ENCODE measurements at places on chromosomes 12 and 14.

DNA sequence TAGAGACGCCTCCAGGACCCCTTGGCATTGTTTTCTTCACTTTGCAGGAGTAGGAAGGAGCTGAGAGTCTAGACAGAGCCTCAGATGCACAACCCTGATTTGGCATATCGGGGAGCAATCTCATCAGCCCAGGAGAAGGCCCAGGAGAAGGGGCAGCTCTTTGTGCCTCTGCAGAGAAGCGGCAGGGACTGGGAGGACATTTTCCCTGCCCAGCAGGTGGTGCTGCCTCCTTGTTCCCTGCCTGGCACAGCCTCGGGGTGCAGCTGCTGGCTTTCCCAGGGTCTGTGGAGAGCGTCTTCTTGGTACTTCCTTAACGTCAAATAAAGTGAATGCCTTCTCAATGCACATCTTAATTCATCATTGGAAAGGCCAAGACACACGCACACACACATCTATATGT lies 419.5 kb downstream of the TMEM121 start:
- peak; percentile 26 for DNase-seq

- DNase-seq = no peak
Observed at GRCh38 chr12:76531056-76531455, 28.5 kb downstream of the OSBPL8 start.

DNA sequence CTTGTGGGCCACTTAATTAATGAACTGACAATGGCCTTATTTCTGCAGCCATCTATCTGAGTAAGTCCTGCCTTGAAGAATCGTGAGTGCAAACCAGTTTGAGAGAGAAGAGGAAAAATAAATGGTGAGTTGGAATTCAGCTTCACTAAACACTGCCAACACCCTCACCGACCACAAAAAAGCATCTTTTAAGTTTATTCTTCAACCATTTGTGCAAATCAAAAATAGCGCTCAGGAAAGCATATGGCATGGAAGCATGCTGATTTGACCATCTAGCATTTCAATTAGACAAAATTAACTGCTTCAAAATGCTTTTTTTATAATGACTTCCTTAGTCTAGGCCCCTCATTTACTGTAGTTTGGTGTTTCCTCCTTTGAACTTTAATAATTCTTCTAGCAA lies 294.0 kb downstream of the PPFIA2 start:
- peak; percentile 18 for DNase-seq

- DNase-seq = peak; percentile 46
Observed at GRCh38 chr14:99260587-99261551, 11.1 kb downstream of the BCL11B start.

DNA sequence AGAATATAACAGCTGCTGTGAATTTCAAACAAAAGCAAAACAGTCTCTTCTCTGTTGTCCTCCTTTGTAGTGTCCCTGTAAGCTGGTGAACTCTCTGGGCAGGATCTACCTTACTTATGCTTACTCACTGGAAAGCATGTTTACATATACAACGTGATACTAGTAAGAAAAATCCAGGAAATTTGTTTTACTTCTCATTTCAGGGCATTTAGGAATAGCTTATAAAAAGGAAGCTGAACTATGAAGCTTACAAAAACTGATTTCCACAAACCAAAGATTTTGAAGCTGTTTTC lies 311.0 kb downstream of the NOVA1 start:
- DNase-seq = no peak

DNA sequence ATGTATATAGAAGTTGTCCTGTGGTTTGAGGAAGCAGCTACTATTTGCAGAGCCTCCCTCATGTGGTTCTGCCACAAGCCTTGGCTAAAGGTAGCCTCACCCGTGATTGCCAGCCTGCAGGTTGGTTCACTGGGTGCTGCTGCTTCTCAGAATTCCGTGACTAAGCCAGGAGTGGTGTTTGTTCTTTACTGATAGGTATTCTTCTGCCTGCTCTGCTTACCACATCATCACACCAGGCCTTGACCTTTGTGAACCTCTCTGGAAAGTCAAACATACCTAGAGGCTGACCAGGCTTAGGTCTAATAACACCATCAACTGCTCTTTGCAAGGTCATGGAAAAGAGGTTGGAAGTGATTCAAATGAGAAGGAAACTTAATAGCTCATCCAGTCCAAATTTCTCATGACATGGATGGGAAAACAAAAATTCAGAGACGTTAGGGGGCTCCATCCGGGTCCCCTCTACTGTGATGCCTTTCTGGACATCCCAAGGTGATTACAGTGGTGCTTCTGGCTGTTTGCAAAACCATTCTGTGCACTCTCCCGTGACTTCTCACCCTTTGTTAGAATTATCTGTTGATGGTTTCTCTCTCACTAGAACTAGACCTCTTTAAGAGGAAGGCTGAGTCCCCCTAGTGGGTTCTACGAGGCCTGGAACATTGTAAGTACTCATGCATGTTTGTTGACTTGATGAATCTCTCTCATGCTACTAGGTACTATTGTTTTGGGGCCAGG lies 8.5 kb upstream of the SOCS2 start:
- DNase-seq = no peak

DNA sequence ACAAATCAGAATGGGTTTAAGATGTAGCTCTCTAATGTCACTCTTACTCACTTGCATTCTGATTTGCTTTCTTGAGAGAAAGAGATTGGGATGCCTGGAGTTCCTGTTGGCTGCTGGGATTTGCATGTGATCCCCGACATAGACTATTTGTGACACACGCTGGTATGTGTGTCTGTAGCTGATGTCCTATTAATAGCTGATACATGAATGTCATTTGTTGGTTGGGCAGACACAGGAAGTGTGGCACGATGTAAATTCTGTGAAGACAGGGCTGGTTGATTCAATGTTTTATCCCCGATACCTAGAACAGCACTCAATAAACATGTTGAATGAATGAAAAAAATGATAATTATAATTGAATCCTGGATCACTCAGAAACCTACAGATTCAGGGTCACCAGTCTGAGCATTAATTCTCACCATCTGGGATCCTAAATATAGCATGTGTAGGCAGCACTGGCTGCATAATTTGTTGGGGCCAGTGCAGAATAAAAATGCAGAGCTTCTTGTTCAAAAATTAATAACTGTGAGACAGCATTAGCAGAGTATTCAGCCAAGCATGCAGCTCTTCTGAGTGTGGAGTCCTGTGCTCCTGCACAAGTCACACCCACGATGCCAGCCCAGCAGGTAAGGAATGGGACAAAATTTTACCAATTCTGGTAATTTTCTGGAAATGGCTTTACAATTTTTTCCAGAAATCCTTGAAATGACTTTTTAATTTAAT lies 35.5 kb upstream of the SOCS2 start:
- DNase-seq = no peak

DNA sequence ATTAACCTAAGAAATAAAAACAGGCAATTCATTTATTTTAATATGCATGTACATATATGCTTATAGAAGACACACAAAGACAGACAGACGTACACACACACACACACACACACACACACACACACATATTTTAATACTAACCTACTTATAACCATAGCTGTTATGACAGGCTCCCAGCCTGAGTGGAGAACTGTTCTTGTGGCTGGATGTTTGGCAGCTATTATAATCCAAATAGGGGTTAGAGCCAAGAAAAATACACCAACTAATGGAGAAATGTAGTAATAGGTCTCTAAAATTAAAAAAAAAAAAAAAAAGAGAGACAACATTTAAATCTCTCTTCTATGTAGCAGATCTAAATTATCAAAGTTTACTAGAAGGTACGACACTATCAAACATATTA lies 91.8 kb downstream of the SLC41A2 start:
- DNase-seq = no peak

DNA sequence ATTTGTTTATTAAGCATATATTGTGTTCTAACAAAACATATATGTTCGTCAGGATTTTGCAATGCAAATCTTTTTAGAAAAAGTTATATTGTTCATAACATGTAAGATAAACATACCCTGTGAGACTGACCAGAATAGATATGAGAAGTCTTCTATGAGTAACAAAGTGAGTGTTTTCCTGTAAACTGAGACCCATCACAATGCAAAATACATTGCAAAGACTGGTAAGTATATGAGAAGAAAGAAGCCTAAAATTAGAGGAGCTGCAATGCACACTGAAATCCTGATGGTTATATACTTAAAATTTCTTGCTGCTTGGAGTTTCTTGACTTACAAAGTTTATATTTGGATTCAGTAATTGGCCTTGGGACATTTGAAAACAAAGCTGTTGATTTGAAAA lies 6.0 kb downstream of the HMGA2 start:
- no peak for DNase-seq

GRCh38 chr12:132717531-132718387 lies 7.1 kb downstream of the PGAM5 start:
- DNase-seq = no peak

- no peak for DNase-seq
Observed at GRCh38 chr14:34792598-34792997, 78.2 kb upstream of the CFL2 start.

DNA sequence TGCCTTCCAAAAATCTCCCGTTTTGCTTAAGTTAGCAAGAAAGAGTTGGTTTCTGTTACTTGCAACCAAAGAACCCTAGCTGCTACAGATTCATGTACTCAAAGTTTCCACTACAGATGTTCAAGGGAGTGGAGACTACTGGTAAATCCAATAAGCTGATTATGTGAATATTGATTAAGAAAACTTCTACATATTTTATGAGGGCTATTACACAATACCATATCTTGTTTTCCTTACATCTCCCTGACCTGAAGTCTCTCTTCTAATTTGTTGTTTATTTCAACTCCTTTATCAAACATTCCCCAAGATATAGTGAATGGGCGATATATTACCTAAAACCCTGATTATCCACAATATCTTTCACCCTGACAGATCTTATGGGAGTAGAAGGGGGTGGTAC lies 164.4 kb upstream of the PLXNC1 start:
- DNase-seq = no peak

GRCh38 chr12:61667676-61668075 lies 592.5 kb upstream of the USP15 start:
- no peak for DNase-seq

DNA sequence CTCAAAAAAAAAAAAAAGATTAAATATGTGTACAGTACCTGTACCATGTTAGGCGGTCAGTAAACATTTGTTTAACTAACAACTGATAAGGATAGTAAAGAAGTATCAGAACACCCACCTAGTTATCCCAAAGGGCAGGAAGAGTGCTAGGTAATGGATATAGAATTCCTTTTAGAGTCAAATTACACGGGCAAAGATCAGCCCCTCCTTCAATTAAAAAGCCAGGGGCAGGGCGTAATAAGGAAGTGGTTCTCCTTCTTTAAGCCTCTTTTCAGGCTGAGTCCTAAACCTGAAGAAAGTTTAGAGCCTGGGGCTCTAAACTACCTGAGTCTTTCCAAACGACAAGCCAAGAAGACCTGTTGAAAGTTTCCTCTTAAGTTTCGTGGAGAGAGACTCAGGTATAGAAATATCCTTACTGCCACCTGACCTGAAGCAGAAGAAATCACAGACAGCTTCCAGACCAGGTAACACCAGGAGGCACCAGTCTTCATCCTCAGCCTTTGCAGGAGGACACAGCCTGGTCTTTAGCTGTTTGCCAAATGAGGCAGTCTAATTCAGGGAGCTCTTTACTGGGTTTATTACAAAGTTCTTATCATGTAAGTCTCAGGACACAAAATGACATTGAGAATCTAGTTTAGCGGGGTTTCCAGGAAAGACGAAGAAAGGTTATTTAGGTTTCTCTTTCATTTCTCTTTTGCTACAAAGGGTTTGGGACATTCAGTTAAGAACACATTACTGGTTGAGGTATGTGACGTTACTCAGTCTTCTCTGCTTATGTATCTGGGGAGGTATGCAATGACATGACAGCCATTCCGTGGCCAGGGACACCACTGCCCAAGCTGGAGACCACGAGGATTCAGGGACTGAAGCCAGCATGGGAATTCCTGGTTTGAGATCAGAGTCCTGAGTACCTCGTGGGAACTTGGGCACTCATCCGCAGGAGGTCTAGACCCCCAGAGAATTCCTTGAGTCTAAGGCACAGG lies at the start of gene BCL2L14:
Gene BCL2L14 (plus strand): TSS at position 266 of the 983 bp plus-strand sequence. CDS start 8,367 bp downstream, outside the sequence.
- DNase-seq = no peak

DNA sequence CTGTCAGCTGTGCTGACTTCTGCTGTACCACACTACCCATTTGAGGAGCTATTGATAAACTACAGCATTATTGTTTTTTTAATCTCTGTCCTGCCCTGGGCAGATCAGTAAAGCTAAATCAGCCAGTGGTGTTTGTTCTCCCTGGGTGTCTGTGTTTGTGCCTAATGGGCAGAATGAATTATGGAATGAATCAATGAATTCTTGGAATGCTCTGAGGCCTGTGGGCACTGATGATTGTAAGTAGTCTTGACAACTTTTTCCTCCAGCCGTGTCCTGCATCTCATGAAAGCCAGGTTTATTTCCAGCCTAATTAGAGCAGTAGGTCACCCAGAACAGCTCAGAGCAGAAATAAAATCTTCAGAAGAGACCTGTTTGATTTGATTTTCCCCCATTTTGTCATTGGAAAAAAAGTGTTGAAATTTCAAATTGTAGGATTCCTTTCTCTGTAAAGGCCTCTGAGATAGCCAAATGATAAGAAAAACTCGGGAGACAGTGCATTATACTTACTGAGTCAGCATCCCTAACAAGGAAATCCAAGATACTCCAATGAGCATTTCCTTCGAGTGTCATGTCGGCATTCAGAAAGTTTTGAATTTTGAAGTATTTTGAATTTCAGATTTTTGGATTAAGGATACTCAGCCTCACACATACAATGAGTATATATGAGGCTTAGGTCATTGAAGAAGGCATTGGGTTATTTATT lies 19.4 kb upstream of the EVL start:
- no peak for DNase-seq

DNA sequence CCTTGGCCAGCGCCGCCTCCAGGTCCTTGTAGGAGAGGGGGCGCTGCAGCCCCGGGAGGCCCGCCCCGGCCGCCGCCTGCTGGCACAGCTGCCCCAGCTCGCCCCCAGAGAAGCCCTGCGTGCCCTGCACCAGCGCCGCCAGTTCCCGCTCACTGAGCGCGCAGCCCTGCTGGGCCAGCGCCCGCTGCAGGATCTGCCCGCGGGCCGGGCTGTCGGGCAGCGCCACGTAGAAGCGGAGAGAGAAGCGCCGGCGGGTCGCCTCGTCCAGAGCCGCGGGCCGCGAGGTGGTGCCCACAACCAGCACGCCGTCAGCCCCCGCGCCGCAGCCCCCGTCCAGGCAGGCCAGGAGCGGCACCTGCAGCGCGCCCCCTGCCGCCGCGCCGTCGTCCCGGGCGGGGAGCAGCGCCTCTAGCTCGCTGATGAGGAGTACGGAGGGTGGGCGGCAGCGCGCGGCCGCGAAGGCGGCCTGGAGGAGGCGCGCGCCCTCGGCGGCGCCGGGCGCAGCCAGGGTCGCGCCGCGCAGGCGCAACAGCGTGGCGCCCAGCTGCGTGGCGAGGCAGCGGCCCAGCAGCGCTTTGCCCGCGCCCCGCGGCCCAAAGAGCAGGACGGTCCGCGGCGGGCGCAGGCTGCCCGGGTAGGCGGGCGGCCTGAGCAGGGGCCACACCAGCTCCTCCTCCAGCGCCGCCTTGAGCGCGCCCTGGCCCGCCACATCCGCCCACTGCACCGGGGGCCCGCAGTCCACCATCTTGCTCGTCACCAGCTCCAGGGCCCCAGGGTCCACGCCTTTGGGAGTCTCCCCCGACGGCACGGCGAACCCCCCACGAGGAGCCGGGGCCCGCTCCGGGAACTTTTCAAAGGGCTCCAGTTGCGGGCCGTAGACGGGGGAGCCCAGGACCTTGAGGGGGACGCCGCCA lies 27.7 kb downstream of the FIGNL2 start:
- DNase-seq = peak; percentile 82

- no peak for DNase-seq
Observed at GRCh38 chr14:45559626-45560025, 306.6 kb upstream of the MIS18BP1 start.

All from NCI-H2171 treated with DMSO at 0.1 percent for 48 hours (cell line).